ENCODE measurements at places on chromosomes 5 and 9. TPM values are rescaled to one million over a fixed set of nuclear protein-coding genes. Genes with fewer than 3 reads are reported as not detected.

The KIF4B gene
- polyA plus RNA-seq, result not detected

The ACOT12 gene
- polyA plus RNA-seq, result 0.38 TPM

The PCDHB12 gene
- polyA plus RNA-seq, result 0.46 TPM

The SLC2A8 gene
- 17.2 TPM for polyA plus RNA-seq

The AQP7 gene
- 18.7 TPM for polyA plus RNA-seq

The NUP155 gene
- polyA plus RNA-seq, result 1.9 TPM

The SH3GLB2 gene
- 88.6 TPM for polyA plus RNA-seq

The ACTBL2 gene
- not detected for polyA plus RNA-seq

DNA sequence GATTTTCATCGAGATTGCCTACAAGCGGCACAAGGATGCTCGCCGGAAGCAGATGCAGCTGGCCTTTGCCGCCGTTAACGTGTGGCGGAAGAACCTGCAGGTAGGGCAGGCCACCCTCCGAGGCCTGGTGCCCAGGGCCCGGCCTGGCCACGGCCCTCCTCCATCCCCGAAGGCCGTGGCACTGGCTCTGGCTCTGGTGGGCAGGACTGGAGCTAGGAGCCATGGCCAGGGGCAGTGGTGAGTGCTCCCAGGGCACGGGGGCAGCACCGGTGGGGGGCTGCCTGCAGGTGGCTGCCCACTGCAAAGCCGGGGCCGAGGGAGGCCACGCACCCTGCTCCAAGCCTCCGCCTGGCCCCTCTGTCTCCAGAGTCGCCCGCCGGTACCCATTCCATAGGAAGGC lies 6.0 kb downstream of the LRRC26 start:
- DNase-seq, result no peak

DNA sequence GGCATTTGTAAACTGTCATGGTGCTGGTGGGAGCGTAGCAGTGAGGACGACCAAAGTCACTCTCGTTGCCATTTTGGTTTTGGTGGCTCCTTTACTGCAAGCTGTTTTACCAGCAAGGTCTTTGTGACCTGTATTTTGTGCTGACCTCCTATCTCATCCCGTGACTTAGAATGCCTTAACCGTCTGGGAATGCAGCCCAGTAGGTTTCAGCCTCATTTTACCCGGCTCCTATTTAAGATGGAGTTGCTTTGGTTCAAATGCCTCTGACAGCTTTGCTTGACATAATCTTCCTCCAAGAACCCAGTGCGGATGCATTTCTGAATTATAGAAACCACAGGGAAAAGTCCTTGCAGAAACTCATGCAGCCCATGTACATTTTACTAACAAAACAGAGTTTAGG lies 3.9 kb upstream of the RASGRF2 start:
- DNase-seq, result no peak

- no peak for DNase-seq
These were observed 76.9 kb downstream of the MED27 start for GRCh38 chr9:132002643-132003318.

- peak; percentile 47 for DNase-seq
These were observed 84.1 kb downstream of the AMBP start for GRCh38 chr9:113993838-113994540.

DNA sequence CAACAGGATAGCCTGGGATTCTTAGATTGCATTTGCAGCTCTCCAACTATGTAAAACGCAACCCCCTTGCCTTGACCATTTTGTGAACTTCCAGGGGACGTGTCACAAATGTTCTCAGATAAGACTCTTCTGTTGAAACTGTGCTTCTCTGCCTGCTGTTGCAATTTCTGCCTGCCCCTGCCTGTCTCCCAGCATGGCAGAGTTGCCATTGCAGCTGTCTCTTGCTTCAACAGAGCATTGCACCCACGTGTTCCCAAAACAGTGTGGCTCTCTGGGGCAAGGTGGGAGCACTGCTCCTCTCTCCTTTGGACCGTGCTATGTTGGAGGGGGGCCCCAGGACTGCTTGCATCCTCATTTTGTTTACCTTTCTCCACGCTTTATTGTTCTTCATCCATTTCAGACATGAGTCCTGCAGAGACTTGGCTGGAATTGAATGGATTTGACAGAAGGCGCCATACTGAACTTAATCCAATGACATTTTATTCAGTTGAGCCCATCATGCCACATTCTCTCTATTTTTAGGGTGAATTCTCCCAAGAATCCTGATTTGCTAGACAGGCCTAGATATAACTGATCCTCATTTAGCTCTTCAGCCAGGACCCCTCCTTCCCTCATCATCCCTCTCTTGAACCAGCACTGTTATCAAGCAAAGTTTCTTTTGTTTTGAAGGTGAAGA lies 90.7 kb downstream of the MAT2B start:
- no peak for DNase-seq

- DNase-seq, result no peak
These were observed 6.2 kb upstream of the PDLIM4 start for GRCh38 chr5:132251220-132251725.

DNA sequence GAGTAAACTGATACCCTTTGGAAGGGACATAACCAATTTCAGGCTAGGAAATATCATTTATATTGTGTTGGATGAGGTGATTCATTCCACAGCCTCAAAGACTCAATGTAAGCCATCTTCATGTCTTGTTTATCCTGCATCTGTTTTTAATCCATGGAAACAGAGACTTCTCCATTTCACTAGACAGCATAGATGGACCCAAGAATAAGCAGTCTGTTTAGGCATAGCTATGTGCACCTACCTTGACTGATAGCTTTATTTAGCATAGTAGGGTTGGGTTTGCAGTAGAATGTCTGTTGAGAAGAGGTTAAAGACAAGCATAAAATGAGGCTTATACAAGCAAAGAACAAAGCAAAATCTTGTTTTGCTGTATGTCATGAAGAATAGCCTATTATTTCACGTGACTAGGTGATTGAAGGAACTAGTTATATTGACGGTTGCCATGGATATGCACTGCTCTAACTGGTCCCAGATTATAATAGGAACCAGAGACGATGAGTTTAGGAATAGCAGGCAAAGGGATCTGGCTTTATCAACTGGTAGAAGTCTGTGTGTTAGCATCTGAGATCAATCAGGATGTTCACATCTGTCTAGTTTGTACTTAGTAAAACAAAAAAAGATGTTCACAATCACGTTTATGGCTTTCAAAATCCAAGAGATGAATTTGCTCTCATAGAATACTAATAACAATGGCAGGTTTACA lies 154.8 kb upstream of the KLF9 start:
- DNase-seq, result no peak

GRCh38 chr5:52837068-52837467 lies 49.4 kb downstream of the ITGA1 start:
- DNase-seq, result no peak

- DNase-seq, result peak; percentile 37
These were observed 8.7 kb upstream of the NDUFB6 start for GRCh38 chr9:32581512-32582143.

GRCh38 chr9:93219692-93220091 lies 35.8 kb downstream of the WNK2 start:
- no peak for DNase-seq

DNA sequence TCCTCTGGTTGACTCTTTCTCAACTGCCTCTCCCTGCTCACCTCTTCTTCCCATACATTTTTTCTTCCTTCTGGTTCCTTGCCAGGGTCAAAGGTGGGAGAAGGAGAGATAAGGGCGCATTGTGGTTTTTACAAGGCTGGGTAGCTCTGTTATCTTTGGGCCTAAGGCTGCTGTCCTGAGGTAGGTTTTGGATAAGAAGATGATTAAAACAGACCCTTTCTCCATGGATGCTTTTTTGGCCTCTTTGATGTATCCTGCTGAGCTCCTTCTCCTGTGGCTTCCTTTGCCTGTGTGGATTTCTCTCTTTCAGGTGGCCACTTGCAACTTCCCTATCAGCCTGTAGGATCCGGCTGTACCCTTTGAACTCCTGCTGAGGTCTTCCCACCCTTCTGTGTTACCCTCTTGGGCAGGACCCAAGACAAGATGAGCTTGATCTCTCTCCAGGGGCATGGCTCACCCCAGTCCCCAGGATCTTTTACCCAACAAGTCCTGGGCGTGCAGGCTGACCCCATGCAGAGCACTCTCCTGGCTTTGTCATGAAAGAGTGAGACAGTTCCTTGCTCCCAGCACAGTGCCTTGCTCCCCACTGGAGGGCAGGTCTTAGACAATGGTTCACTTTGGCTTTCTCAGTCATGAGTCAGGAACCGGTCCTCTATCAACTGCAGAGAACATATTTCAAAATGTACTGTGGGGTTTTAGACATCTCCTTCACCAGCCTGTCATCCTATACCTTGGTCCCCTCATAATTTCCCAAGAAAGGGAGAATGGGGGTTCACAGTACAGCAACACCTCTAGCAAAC lies 197.9 kb downstream of the TLE4 start:
- peak; percentile 5 for DNase-seq

- DNase-seq, result peak; percentile 71
These were observed 166.4 kb downstream of the TLE1 start for GRCh38 chr9:81522716-81523551.

GRCh38 chr5:125181159-125181558 lies 434.7 kb upstream of the ZNF608 start:
- DNase-seq, result no peak

GRCh38 chr9:21964925-21965385 lies 29.2 kb downstream of the CDKN2A start:
- DNase-seq, result peak; percentile 74

- DNase-seq, result no peak
These were observed 79.8 kb downstream of the NIPSNAP3B start for GRCh38 chr9:104843644-104844240.

- DNase-seq, result no peak
These were observed 603.6 kb upstream of the CLINT1 start for GRCh38 chr5:158462349-158463114.

DNA sequence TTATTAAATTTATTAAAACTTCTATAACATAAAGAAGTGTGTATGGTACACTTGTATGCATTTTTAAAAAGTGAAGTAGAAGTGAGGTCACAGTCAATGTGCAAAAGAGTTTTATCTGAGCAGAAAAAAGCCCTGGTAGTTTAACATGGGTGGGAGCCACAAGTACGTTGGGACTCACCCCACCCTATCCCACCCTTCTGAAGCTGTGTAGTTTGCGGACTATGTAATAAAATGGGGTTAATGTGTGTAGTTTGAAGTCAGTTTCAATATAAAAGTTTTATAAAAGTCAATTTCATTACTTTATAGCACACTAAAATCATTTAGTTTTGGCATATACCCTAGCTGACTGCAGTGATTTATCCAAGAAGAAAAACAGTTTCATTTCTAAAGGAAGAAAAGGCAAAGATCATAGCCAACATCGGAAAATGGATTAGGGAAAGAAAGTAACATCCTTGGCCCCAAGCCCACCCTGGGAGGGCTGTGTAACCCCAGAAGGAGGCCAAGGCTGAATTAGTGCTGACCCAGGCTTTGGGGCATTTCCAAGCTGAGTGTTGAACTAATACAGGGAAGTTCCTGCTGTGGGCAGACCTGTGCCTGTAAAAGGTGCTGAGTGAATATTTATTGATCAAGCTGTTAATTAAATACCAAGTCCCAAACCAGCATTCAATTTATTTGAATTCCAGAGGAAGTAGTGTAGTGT lies 398.6 kb upstream of the ADAMTSL1 start:
- no peak for DNase-seq

DNA sequence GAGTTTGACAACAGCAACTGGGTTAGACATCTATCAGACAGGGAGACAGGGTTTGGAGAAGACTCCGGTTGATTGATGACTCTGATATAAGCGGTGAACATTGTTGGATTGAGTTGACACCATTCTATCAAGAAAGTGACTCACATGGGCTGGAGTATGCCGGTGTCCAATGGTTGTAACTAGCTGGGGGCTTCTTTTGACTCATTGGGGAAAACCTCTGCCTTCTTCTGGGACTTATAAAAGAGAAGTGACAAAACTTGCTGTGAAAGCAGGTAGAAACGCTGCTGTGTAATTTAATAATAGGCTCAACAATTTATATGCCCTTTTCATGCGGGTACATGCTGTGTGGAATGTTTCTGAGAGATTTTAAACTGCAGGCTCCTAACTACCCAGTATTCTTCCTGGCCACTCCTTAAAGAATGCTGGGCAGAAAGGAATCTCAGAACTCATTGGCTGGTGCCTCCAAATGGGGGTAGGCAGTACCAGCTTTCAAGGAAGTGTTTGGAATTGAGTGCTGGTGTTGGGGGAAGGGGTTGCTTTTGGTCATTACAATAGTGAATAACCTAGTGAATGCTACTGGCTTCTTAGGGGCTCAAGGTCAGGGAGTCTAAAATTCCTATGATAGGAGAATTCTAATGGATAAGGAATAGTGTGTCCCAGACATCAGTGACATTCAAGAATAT lies 43.9 kb downstream of the FYB1 start:
- no peak for DNase-seq

DNA sequence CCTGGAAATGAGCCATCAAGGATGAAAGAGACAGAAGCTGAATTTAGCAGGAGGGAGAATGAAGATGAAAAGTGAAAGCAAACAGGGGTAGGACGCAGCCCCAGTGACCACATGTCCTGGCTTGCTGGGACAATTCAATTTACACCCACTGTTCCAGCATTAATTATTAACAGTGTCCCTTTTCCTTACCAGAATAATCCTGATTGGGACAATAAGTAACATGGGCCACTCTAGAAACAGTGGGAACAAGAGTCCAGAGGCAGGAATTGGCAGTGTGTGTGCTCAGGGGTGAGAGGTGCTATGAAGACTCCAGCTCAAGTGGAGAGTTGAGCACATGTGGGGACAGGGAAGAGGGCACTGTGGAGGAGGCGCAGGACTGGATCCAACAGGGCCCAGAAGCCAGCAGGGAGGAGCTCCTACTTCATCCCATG lies 147.1 kb downstream of the C5orf15 start:
- peak; percentile 55 for DNase-seq

GRCh38 chr5:1743061-1743768 lies 56.4 kb downstream of the MRPL36 start:
- no peak for DNase-seq

DNA sequence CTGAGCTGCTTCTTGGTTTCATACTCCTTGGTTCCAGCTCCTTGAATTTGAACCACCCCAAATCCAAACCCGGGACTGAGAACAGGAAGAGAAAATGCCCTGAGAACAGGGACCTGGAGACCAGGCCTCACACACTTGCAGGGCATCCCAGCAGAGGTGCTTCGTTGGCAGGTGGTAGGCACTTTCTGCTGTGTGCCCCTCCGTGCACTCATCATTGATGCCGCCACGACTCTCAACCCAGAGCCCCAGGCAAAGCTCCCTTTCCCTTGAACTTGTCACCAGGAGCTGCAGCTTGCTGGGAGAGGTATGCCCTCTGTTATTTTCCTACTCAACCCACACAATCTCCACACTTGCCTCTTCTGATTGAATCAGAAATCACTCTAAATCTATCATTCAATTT lies 217.8 kb upstream of the IRX1 start:
- no peak for DNase-seq

DNA sequence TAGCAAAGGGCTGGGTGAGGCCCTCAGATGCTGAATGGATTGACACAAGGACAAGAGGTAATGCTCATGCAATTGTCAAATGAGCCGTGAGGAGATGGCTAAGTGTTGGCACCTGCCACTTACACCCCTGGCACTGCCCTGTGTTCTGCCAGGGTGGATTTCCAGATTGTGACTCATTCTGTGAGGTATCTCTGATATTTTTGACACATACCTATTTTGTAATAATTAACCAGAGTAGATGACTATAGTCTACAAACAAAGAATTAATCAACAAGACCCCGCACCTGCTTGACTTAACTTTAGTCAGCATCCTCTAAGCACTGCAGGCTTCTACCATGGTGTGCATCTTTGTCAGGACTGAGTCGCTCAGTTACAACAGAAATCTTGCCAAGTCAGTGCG lies 200.8 kb downstream of the DIRAS2 start:
- no peak for DNase-seq

- no peak for DNase-seq
These were observed 53.0 kb downstream of the PSD2 start for GRCh38 chr5:139848508-139849100.

All from small intestine (tissue), 16 donors.